ENCODE measurements at places on chromosomes 6 and 20.

- no peak for DNase-seq
These were observed 61.4 kb upstream of the LOC128125822 start for GRCh38 chr6:63510849-63511248.

GRCh38 chr6:135820340-135820739, 31.2 kb upstream of the PDE7B start:
- DNase-seq = no peak

- DNase-seq = no peak
These were observed 68.5 kb downstream of the SRC start for GRCh38 chr20:37414224-37415035.

GRCh38 chr20:45843506-45843905, 9.9 kb downstream of the SNX21 start:
- DNase-seq = no peak

GRCh38 chr20:20823476-20823881, 111.0 kb upstream of the RALGAPA2 start:
- DNase-seq = no peak

GRCh38 chr6:38166411-38167240, 347.1 kb downstream of the ZFAND3 start:
- no peak for DNase-seq

GRCh38 chr20:4083098-4083865, 67.9 kb upstream of the RNF24 start:
- no peak for DNase-seq

DNA sequence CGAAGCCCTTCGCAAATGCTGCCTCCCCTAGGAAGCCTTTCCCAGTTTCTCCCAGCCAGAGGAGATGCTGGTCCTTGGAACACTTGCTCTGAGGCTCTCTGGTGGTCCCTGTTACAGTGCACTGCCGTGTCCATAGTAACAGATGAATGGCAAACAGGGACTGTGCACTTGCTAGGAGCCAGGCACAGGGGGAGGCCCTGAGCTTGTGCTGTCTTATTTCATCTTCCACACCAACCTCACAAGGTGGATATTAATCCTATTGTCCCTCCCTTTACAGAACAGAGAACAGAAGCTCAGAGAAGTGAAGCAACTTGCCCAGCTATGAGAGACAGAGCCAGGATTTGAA, 19.0 kb downstream of the SRC start:
- DNase-seq = no peak

- DNase-seq = no peak
These were observed 6.0 kb downstream of the POU3F2 start for GRCh38 chr6:98840385-98840784.

- DNase-seq = no peak
These were observed 91.5 kb upstream of the RPS6KA2 start for GRCh38 chr6:166718516-166718915.

DNA sequence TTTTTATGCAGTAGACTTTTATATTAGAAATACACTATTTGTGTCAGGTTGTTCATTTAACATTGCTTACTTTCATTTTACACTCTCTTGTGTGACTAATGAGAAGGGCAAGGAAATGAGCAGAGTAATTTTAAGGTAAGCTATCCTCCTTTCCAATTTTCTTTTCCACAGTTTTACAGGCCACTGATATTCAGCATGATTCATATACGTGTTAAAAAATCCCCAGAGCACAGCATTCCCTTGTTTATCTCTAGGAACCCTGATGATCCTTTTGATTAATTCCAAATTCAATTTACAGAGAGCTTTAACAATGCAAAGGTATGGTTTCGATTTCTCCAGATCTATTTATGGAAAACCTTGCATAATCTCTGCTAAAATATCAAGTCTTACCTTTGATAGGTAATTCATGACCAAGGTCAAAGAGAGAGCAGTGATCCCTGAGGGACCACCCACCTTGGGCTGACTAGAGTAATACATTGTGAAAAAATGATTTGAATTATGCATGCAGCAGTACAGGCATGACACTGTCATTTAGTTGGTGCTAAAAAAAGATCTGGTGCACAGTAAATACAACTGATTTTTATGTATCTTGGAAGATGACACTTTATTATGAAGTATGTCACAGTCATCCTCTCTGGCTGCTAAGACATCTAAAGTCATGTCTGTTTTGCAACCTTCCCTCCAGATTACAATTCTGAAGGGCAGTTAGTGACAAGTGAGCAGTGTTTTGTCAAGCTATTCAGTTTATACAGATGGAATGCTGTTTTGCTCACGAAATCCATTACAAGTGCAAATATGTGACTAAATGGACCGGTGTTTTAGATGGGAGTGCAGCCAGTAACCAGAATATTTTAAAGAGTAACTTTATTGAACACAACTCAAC, 736.6 kb downstream of the EPHA7 start:
- no peak for DNase-seq

Measured in fibroblast of skin of left biceps (primary cell).